ENCODE measurements at places on chromosomes 7 and 10.

GRCh38 chr7:82335001-82335400 lies 108.6 kb downstream of the CACNA2D1 start:
- no peak for DNase-seq

DNA sequence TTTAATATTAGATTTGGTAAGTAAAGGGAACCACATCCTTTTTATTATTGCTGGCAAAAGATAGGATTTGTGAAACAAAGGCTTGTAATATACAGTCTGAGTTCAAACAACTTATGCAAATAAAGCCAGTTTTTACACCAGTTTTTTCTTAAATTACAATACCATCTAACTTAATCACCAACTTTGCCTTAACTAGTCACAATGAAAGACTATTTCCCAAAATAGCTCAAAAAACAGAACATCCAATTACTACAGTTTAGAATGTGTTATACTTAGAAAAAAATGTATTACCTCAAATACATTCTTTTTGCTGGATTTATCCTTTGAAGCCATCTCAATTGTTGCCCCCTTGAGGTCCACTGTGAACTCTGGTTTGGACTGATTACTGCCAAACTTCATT lies 108.5 kb downstream of the ARHGAP12 start:
- DNase-seq = no peak

GRCh38 chr10:96588060-96588554 lies 1.3 kb upstream of the TM9SF3 start:
- no peak for DNase-seq

GRCh38 chr7:7207876-7208275 lies 25.5 kb downstream of the C1GALT1 start:
- no peak for DNase-seq

- no peak for DNase-seq
Measured at GRCh38 chr10:69338547-69339450, 60.5 kb downstream of the HK1 start.

GRCh38 chr7:95951997-95952795 lies 179.8 kb downstream of the DYNC1I1 start:
- no peak for DNase-seq

- no peak for DNase-seq
Measured at GRCh38 chr7:134368851-134369544, 52.3 kb upstream of the SLC35B4 start.

- peak; percentile 14 for DNase-seq
Measured at GRCh38 chr10:112716924-112717413, 233.1 kb upstream of the TCF7L2 start.

GRCh38 chr7:135714534-135715009 lies 13.4 kb downstream of the SLC13A4 start:
- DNase-seq = peak; percentile 62

DNA sequence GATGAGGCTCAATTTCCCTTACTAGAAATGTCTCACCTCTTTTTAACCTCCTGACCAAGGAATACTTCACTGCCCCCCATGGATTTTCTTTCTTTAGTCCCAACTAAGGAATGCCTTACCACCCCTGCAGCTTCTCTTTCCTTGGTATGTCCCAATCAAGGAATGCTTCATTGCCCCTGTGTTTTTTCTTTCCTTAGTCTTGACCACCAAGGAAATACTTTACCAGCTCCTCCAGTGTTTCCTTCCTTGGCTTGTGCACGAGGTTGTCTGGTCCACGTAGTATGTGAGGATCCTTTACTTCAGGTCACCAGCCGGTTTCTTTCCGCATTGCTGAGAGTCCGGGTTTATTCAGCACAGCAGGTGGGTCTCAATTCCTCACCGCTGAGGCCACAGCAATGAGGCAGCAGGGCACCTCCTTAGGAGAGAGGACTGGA lies 59.3 kb downstream of the CYP2C9 start:
- DNase-seq = no peak

- DNase-seq = no peak
Measured at GRCh38 chr7:64888901-64889685, 14.0 kb upstream of the ZNF273 start.

- DNase-seq = no peak
Measured at GRCh38 chr7:88539518-88539917, 220.0 kb upstream of the ZNF804B start.

DNA sequence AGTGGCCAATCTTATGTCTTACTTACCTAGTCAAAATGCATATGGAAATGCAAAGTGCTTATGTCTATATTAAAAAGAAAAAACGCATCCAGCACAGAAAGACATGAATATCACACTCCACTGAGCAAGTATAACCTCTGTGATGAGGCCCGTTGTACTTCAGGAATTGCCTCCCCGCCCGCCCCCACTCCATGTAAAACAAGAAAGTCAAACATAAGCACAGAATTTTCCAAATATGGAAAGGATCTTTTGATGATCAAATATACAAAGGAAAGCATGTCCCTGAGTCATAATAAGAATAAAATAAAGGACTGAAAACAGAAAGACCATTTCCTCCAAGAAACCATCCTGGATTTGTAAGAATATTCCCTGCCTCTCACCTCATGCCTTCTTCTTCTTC lies 229.1 kb downstream of the BAMBI start:
- DNase-seq = no peak

GRCh38 chr10:314871-315270 lies 179.6 kb downstream of the ZMYND11 start:
- no peak for DNase-seq

All from T1000 (cell line).